ENCODE measurements at places on chromosomes 16 and 17.

- DNase-seq = no peak
Observed at GRCh38 chr16:70592106-70592571, 54.2 kb upstream of the IL34 start.

DNA sequence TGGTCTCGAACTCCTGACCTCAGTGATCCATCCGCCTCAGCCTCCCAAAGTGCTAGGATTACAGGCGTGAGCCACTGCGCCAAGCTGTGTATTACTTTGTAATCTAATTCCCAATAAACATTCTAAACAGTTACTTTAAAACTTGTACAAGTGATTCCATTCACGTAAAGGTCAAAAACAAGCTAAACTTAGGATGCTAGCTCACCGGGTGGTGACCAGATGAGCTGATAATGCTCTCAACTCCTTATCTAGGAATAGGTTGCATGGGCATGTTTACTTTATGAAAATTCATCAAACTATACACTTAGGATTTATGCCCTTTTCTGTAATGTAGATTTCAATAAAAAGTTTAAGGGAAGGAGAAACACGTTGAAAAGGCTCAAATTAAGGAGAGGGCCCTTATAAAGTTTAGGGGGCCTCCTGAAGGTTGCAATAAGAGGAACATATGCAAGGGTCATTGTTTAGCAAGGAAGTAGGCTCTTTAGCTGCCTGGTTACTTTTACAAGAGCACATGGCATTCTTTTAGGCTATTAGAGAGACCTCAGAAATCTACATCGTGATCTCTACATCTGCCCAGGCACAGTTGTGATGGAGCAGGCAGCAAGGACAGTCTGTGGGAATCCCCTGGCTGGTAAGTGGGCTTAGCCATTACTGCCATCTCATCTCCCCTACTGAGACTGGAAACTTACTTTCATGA is 13.3 kb downstream of the CDR2 start:
- no peak for DNase-seq

- DNase-seq = no peak
Observed at GRCh38 chr16:27197004-27197403, 6.3 kb upstream of the KDM8 start.

DNA sequence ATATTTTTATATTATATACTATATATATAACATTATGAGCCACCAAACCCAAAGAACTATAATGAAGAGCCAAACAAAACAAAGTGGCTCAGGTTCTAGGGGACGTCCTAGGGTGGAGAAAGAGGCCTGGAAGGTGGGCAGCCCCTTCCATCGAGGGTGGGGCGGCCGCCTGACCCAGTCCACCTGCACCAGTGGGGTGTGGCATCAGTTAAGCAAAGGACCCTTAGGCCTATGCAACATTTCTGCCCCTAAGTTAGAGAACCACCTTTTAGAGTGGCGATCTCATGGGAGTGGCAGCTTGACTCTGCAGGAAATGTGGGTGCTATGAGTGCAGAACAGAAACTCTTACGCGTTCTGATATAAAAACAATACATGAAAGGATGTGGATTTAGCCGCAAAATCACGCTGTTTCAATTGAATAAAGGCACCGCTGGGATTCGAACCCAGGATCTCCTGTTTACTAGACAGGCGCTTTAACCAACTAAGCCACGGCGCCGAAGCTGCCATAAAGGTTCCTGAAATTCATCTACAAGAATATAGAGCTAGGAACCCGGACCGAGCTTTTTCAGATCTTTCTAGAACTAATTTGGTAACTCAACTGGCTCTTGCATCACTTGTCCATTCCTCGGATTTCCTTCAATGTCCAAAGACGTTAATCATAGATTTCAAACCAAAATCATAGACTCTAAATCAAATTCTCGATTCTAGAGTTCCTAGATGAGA is 15.6 kb upstream of the AURKB start:
- DNase-seq = peak; percentile 67

DNA sequence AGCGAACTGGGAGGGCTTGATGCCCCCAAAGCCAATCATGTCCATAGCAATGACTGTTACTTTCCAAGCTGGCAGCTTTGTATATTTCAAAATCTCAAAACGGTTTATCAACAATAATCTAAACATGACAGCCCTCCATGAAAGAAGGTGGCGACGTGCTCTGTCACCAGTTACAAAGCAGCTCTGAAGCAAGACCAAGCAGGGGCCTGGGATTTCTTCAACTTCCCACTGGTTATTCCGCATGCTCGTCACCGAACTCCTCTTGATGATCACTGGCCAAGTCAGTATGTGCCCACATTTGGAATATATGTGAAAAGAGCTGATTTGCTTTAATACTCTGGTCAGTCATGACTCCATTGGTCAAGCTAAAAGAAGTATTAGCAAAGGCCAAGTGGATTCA is 175.6 kb downstream of the VPS53 start:
- DNase-seq = no peak

DNA sequence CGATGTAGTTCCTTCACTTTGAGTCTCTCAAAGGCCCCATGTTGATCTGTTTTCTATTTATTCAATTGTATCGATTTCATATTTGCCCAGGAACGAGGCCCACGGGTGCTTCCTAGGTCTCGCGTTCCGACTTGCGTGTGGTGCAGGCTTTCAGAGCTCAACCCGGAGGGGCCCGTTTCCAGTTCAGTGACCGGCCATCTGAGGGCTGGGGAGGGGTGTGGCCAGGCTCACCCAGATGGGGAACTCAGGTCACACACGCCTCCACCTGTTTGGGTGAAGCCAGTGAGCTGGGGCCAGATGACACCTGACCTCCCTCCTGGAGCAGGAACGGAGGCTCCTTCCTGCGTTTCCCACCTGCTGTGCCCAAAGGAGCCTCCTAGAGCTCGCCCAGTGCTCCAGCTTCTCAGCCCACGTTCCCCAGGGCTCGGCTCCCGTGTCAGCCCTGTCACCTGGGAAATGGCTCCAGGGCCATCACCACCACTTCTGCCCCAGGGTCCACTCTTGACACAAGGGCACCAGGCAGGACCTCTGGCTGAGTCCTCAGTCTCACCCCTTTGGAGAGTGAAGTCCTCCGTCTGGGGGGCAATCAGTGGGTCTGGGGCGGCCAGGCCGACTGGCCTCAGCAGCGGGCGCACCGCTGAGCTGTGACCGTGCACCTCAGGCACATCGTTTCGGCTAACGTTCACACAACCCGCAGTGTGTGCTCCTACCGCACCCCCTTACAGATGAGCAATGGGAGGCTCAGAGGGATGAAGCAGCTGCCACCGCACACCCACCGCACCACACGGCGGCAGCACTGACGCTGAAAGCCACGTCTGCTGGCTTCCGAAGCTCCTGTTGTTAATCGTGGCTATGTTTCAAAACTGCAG is 18.0 kb downstream of the FOXF1 start:
- no peak for DNase-seq

- no peak for DNase-seq
Observed at GRCh38 chr16:74775255-74775654, 635 bp upstream of the FA2H start.

- DNase-seq = peak; percentile 79
Observed at GRCh38 chr17:76714822-76715495, 4.2 kb upstream of the MXRA7 start.

GRCh38 chr16:1984347-1985225 is 593 bp downstream of the GFER start:
- DNase-seq = no peak

- no peak for DNase-seq
Observed at GRCh38 chr17:17551361-17551760, 40.1 kb downstream of the PEMT start.

DNA sequence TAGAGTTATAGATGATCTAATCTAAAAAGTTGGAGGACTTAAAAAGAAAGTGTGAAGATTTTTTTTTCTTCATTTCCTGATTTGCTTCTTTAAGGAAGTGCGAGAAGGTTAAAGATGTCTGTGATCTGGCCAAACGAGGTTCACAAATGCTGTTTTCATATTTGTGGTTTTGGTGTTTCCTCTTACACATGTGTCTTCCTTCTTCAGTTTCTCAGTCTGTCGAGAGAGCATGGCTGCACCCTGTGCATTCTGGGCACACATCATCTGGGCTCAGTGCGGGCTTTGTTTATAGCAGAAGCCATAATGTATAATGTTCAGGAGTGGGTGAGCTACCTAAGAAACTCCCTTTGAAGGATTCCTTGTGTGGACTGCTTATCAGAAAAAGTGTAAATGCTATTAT is 260.4 kb upstream of the TBX2 start:
- no peak for DNase-seq

DNA sequence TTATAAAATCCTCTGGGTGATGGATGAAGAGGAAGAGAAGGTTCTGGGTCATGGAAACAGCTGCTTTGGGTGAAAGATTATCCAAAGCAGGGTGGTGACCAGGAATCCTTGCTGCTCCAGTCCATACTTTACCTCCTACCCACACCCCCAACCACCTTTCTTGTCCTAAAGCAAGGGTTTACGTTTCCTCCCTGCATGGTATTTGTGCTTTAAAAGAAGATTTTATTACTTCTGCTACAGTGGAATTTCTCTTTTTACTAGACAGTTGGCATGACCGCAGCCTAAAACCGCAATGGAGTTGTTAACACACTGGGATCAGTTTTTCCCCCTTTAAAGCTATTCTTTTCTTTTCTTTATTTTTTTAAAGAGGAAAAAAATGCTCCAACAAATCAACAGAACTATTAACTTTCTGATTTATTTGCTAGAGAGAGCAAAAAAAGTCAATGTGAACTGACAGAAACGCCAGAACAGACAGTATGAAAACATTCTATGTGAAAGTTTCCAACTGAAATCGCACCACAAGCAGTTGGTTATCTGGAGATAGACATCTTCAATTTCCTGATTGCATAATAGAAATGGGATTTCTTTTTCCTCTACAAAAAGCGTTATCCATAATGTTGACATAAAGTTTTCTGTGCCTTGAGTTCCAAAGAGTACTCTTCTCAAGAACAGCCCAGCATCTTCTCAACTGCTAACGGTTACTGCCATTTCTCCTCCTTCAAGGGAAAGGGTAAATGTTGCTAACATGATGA is 236.0 kb downstream of the IRX3 start:
- DNase-seq = no peak

- DNase-seq = no peak
Observed at GRCh38 chr17:7552621-7553051, 3.8 kb downstream of the TNFSF12 start.

DNA sequence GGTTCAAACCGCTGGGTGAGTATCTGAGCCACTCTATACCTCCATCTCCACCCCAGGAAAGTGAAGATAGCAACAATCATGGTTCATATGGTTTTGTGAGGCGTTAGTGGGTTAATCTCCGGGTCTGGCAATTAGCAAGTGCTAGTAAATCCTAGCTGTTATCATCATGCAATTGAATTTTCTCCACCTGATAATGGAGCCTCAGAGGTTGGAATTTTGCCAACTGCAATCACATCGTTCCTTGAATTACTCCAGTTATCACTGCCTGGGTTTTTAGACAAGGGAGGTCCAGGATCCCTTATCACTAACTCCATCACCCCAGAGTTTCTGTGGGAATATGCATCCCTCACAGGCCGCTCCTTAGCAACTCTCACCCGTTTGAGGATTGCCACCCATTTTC is 311.5 kb downstream of the RBFOX1 start:
- DNase-seq = no peak

- no peak for DNase-seq
Observed at GRCh38 chr17:37492167-37492566, 2.5 kb downstream of the DUSP14 start.

DNA sequence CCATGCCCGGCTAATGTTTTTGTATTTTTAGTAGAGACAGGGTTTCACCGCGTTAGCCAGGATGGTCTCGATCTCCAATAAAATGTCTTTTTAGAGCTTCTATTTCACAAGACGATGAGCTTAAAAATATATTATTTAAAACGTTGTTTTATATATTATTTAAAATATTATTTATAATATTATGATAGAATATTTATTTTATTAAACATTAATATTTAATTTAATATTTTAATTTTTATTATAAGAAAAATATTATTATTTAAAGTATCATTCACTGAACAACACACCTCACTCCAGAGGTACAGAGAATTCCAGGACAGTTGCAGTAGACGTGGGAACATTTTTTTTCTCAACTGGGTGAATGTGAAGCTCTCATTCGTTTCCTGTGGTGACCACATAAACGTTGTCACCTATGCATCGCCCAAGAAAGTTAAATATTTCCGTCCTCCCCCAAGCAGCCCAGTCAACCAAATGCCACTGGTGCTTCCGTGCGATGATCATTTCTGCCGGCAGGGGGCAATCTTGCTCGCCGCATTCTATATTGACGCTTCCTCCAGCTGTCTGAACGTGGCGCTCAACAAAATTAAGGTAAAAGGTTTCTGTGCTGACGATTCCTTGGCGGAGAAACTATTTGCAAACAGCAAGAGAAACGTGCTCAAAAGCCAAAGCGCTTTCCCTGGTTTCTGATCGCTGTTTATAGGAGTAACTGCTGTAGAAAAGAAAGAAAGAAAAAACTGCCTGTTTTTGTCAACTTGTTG is 41.7 kb upstream of the PRSS54 start:
- DNase-seq = peak; percentile 90

DNA sequence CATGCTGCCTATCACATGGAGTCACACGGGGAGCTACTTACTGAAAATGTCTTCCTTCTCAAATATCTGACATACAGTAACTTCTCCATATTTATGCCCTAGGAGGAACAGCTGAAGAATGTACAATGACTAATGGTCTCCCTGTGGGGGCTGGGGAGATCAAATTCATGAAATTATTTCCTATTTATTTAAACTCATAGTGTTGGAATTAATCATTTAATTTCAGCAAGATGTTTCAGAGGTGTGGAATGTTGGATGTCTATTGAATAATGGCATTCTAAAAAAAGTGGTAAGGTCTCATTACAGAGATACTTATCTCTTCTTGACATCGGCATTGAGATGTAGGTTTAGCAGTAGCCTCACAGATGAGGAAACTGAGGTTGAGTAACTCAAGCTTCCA is 214.3 kb upstream of the CDH11 start:
- DNase-seq = no peak

DNA sequence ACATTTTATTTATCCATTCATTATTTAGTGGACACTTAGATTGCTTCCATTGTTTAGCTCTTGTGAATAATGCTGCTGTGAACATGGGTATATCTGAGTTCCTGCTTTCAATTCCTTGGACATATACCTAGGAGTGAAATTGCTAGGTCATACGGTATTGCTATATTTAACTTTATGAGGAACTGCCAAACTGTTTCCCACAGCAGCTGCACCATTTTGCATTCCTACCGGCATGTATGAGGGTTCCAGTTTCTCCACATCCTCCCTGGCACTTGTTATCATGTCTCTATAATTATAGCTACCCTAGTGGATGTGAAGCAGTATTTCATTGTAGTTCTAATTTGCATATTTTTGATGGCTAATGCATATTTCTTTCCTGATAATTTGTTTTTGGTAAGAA is 23.7 kb upstream of the DRG2 start:
- no peak for DNase-seq

- peak; percentile 39 for DNase-seq
Observed at GRCh38 chr17:59154292-59154720, 680 bp downstream of the SKA2 start.

- no peak for DNase-seq
Observed at GRCh38 chr17:41251261-41251660, 1.8 kb downstream of the KRTAP9-4 start.

- DNase-seq = no peak
Observed at GRCh38 chr17:16259926-16260325, 42.9 kb downstream of the PIGL start.

DNA sequence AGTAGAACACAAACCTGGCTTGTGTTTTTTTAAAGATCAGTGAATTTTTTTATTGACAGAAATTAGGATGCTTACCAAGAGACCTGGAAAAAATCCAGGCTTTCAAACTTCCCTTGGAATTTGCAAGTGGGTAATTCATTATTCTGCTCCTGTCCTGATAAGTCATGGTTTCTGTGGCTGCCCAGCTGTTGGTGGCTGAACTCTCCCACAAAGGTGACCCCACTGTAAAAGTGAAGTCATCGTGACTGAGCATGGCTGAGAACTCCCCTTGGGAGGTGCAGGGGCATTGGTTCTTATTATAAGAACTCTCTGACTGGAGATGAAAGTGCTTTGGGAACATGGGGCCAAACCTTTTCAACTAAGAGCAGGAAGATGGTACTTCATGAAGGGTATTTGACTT is 46.6 kb upstream of the TANC2 start:
- no peak for DNase-seq
